ENCODE measurements at places on chromosomes 1 and 21.
A peak's percentile ranks its signal among the peaks of the same experiment; 100 is the strongest.

DNA sequence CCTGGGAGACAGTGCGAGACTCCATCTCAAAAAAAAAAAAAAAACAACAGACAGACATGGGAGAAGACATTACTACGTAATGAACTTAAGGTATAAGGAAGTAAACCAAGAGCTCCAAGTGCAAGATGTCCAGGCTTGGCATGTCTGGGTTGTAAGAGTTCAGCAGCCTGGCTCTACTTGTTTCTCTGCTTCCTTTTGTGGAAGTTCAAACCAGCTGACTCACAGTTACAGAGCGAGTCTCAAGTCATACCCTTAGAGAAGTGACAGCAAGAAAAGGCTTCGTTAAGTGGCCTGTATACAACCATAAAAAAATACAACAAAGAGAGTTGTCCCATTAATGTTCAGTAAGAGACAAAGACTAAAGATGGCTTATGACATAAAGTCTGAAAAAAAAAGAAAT, 1.3 kb downstream of the RIT1 start:
- no peak for DNase-seq

DNA sequence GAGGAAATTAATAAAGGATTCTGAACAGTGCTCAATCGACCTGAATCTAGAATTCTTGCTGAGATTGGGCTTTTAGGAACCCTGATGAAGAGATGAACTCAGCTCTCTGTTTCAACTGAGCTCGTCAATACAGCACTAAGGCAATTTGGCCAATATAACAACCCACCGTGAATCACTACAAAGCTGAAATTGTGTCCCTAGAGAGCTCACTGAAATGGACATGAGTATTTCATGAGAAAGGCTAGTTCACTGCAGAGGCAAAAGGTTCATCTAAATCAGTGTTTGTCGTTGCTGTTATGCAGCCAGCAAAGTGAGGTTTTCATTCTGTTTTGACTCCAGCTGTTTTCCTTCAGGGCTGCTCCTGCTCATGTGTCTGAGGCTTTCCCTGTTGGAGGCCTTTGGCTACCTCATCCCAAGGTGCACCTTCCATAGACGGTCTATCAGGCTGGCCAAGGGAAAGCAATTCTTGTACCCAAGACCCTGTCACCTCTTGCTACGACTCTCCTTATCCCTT, 83.5 kb downstream of the URB2 start:
- no peak for DNase-seq

- no peak for DNase-seq
These were observed 26.4 kb upstream of the EEIG2 start for GRCh38 chr1:108533351-108534083.

DNA sequence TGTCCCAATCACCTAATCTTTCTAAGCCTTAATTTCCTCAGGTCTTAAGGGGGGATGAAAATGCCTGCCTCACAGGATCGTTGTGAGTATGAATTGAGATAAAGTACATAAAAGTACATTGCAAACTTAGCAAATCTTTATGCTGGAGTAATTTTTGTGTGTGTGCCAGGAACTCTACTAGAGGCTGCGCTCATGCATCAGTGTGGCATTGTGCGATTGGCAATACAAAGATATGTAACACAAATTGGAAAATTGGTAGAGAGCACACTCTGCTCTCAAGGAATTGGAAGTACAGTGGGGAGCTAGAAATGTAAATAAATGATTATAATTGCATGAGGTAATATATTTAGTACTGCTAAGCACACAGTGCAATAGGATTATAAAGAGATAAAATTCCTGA, 398.3 kb downstream of the DUSP10 start:
- DNase-seq, result no peak

DNA sequence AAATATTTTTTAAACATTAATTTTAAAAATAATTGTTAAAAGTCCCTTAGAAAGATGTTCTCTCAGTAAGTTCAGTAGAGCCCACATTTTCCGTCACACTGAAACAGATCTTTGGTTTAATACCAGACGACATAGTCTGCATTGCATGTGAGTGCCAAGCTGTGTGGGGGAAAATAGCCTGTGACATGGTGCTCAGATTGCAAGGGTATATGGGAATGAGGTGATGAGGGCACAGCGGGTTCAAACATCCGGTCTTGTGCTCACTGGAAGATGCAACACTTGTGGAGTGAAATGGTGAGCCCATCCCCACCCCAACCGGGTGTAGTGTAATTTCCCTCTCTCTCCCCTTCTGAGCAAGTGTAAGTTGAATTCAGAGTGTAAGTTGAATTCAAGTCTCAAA, 114.3 kb downstream of the PEX14 start:
- no peak for DNase-seq

- no peak for DNase-seq
These were observed 127.2 kb downstream of the ZNF281 start for GRCh38 chr1:200282497-200283122.

DNA sequence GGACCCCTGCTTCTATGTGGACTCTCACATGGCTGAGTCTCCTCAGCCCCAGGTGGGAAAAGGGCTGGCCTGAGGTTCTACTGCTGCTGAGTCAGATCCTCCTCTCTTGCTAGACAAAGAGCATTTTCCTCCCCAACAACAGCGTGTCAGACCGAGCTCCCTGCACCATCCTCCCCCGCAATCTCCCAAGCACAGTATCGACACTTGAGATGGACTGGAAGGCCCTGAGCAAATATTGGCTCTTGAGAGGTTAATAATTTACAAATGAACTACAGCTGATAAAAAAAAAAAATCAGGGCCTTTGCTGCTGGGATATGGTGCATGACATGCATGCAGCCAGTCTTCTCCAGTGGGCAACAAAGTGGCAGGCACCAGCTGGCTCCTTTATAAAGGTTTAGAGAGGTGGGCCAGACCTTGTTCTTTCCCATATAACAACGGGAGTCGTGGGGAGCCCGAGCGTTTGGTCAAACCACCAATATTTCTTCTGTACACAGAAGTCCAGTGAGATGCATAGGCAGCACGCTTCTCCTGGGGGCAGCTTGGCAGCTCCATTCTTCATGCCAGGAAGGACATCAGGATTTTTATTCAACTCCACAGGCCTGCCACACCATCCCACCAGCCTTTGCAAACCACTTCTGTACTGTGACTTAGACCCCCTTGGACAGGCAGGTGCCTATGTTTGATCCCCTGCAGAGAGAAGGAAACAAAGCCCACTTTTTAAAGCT, 55.4 kb upstream of the CAMK1G start:
- no peak for DNase-seq

- DNase-seq, result no peak
These were observed 70.9 kb downstream of the EIF4G3 start for GRCh38 chr1:21105807-21106206.

DNA sequence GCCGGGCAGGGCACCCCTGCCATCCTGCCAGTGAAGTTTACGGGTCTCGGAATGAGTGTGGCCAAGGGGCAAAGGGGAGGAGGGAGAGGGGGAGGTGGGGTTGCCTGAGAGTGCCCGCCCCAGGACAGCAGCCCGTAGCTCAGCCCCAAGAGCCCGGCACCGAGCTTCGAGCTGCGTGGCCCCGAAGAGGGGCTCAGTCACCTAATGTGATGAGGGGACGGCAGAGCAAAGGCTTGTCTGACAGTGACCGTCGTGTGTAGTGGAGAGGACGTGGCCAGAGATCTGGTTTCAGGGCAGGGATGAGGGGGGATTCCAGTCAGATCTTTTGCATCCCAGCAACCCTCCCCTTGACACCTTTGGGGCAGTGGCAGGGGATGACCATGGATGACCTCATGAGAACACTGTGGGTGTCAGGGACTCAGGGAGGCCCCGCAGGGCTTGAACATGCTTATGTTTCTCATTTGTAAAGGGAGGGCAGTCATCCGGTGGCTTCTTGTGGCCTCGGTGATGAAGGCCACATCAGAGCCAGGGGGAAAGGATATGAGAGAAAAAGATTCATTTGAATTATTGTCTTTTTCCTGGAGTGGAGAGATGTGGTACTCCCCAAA, 1.1 kb upstream of the TRPM2 start:
- no peak for DNase-seq

DNA sequence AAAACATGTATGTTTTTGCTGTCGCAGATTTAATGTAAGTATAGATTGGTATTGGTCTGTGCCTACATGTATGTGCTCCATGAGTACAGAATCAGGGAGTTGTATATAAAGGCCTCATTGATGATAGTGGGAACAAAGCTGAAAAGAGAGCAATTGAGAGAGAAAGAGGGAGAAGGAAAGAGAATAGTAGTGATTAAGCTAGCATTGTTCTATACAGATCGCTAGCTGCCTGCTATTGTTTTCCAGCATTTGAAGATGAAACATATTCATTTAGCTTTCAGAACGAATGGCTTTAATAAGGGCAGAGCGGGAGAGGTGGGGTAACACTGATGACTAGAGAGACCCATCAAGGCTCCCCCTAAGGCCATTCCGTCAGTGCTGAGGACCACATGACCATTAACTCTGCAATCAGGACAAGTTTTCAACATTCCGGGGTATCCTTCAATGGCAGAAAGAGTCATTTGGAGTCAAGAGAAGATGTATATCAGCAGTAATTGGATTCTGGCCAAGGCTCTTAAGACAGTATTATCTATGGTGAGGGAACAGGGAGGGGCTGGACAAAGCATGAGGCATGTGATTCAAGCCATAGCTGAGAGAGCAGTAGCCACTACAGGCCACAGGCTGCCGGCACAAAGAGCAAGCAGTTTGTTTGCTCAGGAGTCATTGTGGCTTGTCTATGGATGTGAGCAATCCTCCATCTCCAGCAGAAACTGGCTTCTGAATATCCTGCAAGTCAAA, 176.5 kb downstream of the PBX1 start:
- no peak for DNase-seq

GRCh38 chr21:31580866-31581276, 78.6 kb upstream of the SOD1 start:
- DNase-seq, result peak; percentile 54

DNA sequence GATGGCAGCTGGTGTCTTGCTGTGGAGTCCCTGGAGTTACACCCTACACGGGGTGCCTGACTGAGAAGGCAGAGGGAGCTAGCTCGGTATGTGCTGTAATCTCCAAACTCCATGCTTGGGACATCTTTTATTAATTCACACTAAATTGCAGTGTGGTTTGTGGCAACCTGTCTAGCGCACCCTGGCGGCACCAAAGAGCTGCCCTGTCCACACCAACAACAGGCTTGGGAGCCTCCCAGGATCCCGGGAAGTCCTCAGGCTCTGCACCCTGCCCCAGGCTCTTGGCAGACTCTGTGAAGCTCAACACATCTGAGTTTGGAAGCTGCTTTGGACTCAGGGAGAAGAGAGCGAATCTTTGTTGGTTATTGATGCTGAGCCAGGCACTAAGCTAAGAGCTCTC, 138.9 kb downstream of the IGSF21 start:
- DNase-seq, result no peak

- peak; percentile 61 for DNase-seq
These were observed 36.0 kb downstream of the NUAK2 start for GRCh38 chr1:205285381-205286101.

GRCh38 chr1:63967901-63968300, 194.1 kb downstream of the ROR1 start:
- DNase-seq, result no peak

- DNase-seq, result no peak
These were observed 38.1 kb upstream of the STUM start for GRCh38 chr1:226510453-226510852.

GRCh38 chr1:46248122-46248920, 758 bp downstream of the RAD54L start:
- no peak for DNase-seq

DNA sequence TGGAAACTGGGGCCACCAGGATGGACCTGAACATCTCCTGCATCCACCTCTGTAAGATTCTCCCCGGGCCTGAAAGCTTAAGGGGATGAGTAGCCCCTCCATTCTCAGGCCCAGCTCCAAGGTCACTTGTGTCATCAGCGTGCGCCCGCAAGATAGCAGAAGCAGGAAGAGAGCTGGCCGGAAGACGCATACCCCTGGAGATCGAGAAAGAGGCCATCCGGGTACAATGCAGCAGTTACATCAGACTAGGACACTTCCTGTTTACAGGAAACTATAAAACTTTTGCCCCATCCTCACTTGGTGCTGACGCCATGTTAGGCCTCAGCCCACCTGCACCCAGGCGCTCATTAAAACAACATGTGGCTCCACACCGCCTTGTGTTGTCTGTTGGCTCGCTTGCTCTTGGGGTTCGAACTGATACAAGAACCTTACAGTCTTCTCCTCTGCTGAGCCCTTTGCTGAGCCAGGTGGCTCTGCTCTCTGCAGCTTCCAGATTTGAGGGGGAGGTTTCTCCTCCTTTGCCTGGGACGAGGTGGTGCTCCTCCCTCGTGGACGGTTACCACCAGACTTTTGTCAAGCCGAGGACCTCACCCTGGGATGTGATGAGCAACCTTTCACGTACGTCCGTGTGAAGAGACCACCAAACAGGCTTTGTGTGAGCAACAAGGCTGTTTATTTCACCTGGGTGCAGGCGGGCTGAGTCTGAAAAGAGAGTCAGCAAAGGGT, 277.5 kb upstream of the C1orf174 start:
- no peak for DNase-seq

DNA sequence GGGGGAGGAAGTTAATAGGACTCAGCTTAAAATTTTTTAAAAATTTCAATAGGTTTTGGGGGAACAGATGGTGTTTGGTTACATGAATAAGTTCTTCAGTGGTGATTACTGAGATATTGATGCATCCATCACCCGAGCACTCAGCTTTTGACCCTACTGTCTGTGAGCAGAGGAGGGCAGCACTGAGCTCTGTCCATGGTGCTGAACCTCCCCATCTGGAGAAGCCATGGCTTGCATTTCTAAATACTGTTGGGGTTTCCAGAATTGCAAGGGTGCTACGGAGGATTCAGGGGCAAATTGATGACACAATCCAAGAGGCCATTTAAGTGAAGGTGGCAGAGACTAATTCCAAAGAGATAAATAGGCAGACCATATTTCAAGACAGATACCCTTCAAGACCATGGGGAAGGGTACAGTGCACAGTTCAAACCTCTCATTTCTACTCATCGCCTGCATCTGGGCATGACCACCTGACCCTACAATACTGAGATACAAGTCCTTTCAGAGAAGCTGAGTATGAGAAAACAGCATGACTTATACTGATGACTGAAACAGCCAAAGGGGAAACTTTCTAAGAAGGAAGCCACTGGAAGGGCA, 17.2 kb downstream of the SYT2 start:
- peak; percentile 31 for DNase-seq

GRCh38 chr21:33977017-33977720, 61.6 kb upstream of the ATP5PO start:
- no peak for DNase-seq

DNA sequence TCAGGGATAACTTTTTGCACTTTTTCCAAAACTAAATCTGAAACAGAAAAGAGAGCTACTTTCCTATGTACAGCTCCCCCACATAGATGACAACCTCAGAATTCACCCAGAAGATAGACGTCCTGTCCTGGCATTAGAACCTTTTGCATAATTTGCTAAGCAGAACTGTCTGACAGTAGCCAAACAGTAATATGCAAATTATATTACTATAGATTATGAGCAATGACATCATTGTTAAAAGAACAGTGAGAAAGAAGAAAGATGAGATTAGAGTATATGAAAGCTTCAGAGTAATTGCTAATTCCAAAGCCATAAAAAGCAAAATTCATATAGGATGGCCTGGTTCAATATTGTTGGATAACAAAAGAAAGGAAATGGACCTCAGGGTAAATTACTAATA, 43.7 kb downstream of the SLC44A5 start:
- no peak for DNase-seq

DNA sequence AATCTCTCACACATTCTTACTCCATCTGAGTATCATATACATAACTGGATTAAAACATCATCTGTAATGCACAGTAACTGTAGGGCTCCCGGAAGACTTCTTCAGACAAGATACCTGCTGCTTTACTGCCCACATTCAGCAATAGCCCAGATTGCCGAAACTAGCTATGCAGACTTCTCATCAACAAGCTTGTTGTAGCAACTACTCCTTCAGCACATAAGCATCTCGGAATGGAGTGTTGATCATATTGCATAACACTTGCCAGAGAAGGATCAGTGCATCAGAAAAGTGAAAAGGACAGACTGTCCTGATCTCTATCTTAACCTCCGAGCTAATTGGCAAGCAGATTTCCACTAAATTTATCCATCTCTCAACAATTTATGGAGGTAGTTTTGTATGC, 354.6 kb upstream of the C1orf87 start:
- no peak for DNase-seq
